CD14-positive monocyte (primary cell): ENCODE measurements at places on chromosomes 1 and 21. TPM values are rescaled to one million over a fixed set of nuclear protein-coding genes. Genes with fewer than 3 reads are reported as not detected.

GRCh38 chr1:116256286-116256649 is 116.8 kb upstream of the ATP1A1 start:
- H3K4me1 ChIP-seq, result no peaks in the 10 kb centered on the region
- no peak overlapping the region for H3K4me3 ChIP-seq
- DNase-seq, result no peak
- H3K27ac ChIP-seq, result no peak overlapping the region
- no peaks in the 10 kb centered on the region for H3K27me3 ChIP-seq

- H3K4me3 ChIP-seq, result peak overlapping the region; percentile 63
- H3K27ac ChIP-seq, result peak overlapping the region; percentile 7
- H3K4me1 ChIP-seq, result peaks cover 14% of the 10 kb centered on the region
- H3K36me3 ChIP-seq, result no peaks in the 10 kb centered on the region
Observed at GRCh38 chr1:151593730-151594129, 18.1 kb upstream of the SNX27 start.

- H3K27ac ChIP-seq, result no peak overlapping the region
- no peak overlapping the region for H3K4me3 ChIP-seq
- H3K27me3 ChIP-seq, result no peaks in the 10 kb centered on the region
- DNase-seq, result no peak
Observed at GRCh38 chr1:40799351-40799867, 15.8 kb downstream of the KCNQ4 start.

SF3B4 gene
- polyA plus RNA-seq, result 78.6 TPM

ZMYM1 gene
- 3.4 TPM for polyA plus RNA-seq

RABGAP1L gene
- 75.3 TPM for polyA plus RNA-seq

NBPF19 gene
- polyA plus RNA-seq, result 0.92 TPM

PPIAL4G gene
- not detected for polyA plus RNA-seq

IGFN1 gene
- not detected for polyA plus RNA-seq

DNA sequence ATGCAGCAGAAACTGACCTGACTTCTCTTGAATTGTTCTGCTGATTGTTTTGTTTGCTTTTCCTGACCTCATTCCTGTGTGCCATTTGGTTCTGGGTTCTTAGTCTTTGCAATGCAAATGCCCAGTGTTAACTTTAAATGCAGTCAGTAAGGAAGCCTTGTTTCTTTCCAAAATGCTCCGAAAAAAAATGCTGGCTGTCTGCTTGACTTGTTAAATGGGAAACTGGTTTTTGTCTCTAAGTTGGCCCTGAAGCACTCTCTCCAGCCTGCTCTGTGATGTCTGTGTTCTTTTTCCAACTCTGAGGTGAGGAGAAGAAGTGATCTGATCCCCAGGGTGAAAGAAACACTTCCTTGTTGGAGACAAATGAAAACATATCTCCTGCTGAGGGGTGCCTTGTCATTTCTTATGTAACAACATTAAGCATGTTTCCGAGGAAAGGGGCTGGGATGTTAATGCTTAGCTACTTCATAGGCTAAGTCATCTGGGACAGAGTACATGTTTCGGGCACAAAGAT is 256.3 kb upstream of the ADGRL4 start:
- no peak overlapping the region for H3K4me3 ChIP-seq
- H3K27me3 ChIP-seq, result no peaks in the 10 kb centered on the region
- no peak for DNase-seq
- no peak overlapping the region for H3K27ac ChIP-seq
- H3K4me1 ChIP-seq, result no peaks in the 10 kb centered on the region

- no peaks in the 10 kb centered on the region for H3K27me3 ChIP-seq
- H3K4me1 ChIP-seq, result no peaks in the 10 kb centered on the region
- no peak overlapping the region for H3K27ac ChIP-seq
- H3K36me3 ChIP-seq, result no peaks in the 10 kb centered on the region
Observed at GRCh38 chr1:56397811-56398231, 181.5 kb downstream of the PLPP3 start.

DNA sequence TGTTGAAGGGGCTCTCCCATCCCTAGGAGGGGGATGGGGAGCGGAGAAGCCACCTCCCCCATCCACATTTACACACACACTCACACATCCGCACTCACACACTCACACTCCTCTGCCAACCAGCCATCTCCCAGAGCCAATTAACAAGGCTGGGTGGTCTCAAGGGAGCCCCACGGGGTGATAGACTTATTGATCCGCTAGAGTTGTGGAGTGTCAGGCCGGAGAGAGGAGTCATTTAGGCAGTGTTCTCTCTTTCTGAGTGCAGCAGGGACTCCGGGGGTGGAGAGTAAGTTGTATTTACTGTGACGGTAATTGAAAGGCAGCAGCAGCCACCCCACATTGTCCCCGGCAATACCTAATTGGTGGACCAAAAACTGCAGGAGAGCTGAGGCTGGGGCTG is 61.6 kb downstream of the KLHDC7A start:
- H3K27ac ChIP-seq, result no peak overlapping the region
- no peak for DNase-seq
- H3K36me3 ChIP-seq, result no peaks in the 10 kb centered on the region
- peaks cover 4% of the 10 kb centered on the region for H3K27me3 ChIP-seq

GRCh38 chr1:181701891-181702290 is 218.6 kb downstream of the CACNA1E start:
- no peak overlapping the region for H3K4me3 ChIP-seq
- no peaks in the 10 kb centered on the region for H3K27me3 ChIP-seq
- no peaks in the 10 kb centered on the region for H3K36me3 ChIP-seq
- H3K4me1 ChIP-seq, result no peaks in the 10 kb centered on the region

CR1L gene
- polyA plus RNA-seq, result not detected

NBPF4 gene
- not detected for polyA plus RNA-seq

DNA sequence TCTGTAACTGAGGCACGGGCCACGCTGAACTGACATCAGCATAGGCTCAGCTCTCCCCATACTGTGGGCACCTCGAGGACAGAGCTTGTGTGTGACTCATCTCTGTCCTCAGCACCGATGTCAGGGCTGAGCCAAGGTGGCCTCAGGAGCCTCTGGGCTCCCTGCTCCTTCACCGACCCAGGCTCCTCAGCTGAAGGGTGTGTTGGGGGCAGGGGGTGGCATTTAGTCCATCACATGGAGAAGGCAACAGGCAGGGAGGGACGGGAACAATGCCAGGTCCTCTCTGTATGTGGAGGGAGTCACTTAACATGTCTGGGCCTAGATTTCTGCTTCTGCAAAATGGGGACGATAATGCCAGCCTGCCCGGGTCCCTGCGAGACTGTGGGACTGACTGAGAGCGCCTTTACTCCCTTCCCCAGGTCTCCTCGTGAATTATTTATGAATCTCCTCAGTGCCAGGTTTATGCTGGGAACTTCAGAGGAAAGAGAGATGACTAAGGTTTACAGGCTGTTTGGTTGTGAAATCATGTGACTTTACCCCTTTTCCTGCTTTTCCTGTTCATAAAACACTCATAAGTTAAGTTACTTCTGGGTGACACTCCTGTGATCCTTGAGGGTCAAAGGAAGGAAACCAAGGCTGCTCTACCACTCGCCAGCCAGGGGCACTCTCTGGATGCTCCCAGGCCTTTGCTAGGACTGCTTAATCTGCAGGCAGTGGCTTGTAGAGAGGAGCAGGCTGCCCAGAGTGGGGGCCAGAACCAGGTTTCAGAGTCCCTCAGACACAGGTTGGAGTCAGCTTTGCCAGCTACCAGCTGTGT is 16.2 kb downstream of the TTC39A start:
- no peak overlapping the region for H3K27ac ChIP-seq
- DNase-seq, result peak; percentile 54
- H3K4me1 ChIP-seq, result peaks cover 10% of the 10 kb centered on the region
- H3K4me3 ChIP-seq, result no peak overlapping the region
- H3K27me3 ChIP-seq, result no peaks in the 10 kb centered on the region

DNA sequence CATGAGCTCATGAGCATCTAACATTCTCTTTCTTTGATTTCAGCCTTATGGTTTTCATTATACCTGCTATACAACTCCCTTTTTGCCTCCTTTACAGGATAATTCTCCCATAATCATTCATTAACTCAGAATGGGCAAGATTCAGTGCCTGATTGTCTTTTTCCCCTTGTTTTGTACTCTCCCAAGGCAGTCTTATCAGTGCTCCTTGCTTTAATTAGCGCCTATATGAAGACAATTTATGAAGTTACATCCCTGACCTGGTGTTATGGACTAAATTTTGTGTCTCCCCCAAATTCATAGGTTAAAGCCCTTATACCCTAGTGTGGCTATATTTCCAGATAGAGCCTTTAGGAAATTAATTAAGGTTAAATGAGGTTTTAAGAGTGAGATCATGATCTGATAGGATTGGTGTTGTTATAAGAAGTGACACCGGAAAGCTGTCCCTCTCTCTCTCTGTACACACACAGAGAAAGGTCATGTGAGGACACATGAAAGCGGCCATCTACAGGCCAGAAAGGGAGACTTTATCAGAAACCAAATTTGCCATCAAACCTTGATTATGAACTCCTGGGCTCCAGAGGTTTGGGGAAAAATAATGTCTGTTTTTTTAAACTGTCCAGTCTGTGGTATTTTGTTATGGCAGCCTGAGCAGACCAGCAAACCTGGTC is 185.8 kb upstream of the CHODL start:
- DNase-seq, result no peak
- H3K4me3 ChIP-seq, result no peak overlapping the region
- H3K27ac ChIP-seq, result no peak overlapping the region
- no peaks in the 10 kb centered on the region for H3K4me1 ChIP-seq
- no peaks in the 10 kb centered on the region for H3K36me3 ChIP-seq

- no peak overlapping the region for H3K4me3 ChIP-seq
- no peaks in the 10 kb centered on the region for H3K36me3 ChIP-seq
- no peak for DNase-seq
- H3K4me1 ChIP-seq, result no peaks in the 10 kb centered on the region
Observed at GRCh38 chr1:1206966-1207531, 657 bp upstream of the TNFRSF18 start.

DNA sequence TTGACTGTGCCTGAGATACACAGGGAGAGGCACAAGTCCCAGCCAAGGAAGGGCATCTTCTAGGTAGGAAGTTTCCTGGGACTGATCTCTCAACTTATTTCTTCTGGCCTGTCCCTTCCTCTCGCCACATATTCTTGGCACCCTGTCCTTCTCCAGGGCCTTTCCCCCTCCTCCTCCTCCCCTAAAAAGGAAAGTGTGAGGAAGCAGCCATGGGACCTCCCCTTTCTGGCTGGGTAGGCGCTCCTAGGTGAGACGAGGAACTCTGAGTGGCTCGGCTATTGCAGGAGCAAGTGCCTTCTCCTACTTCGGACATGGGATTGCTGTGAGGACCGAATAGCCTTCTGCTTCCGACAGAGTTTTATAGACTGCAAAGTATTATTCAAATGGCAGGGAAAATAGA is 15.5 kb upstream of the MTARC2 start:
- H3K4me1 ChIP-seq, result peaks cover 29% of the 10 kb centered on the region
- H3K4me3 ChIP-seq, result no peak overlapping the region
- no peaks in the 10 kb centered on the region for H3K36me3 ChIP-seq

ENAH gene
- not detected for polyA plus RNA-seq
